ENCODE measurements at places on chromosomes 7 and 10.

DNA sequence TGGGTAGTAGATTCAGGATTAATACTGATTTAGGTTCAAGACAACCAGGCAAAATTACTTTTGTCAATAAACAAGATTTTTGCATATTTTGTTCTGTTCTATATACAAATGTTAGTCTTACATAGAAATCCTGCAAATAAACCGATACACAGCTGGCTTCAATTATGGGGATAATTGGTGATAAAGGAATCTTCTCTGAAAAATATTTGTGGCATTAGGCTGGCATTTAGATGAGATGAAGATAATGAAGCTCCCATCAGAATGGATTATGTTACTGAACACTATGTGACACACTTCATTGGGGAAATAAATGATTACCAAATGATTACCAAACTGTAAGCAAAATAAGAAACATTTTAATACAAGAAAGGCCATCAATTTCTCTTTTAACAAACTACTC, 65.8 kb downstream of the NT5C2 start:
- DNase-seq: no peak

DNA sequence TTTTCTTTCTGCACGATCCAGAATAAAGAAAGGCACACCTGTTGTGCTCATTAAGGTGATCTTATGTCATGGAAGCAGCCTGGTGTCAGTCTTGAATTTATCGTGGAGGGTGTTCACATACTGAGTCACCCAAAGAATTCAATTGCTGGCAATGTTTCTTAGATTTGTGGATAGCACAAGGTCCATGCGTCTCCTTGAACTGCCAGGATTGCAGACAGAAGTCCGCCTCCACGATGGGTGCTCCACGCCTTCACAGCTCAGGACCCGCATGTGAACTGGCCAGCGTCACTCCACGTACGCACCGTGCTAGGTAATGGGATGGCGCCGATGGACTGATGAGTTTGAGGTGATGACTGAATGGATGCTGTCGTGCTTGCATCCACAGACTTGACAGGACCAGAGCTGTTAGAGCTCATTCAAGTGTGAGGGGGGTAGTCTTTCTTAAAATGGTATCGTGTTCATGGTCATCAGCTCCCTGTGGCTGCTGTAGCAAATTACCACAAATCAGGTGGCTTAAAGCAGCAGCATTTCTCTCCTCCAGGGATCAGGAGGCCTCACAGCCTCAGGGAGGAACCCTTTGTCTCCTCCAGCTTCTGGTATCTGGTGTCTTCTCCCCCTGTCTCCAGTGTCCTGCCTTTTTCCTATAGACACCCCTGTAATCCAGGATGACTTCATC, 65.4 kb upstream of the DNAJB6 start:
- DNase-seq: no peak

GRCh38 chr10:132537684-132538001, at the start of gene INPP5A:
INPP5A (plus strand) TSS chr10:132537787; CDS start chr10:132538097, 310 bp downstream.
- no peak for DNase-seq

DNA sequence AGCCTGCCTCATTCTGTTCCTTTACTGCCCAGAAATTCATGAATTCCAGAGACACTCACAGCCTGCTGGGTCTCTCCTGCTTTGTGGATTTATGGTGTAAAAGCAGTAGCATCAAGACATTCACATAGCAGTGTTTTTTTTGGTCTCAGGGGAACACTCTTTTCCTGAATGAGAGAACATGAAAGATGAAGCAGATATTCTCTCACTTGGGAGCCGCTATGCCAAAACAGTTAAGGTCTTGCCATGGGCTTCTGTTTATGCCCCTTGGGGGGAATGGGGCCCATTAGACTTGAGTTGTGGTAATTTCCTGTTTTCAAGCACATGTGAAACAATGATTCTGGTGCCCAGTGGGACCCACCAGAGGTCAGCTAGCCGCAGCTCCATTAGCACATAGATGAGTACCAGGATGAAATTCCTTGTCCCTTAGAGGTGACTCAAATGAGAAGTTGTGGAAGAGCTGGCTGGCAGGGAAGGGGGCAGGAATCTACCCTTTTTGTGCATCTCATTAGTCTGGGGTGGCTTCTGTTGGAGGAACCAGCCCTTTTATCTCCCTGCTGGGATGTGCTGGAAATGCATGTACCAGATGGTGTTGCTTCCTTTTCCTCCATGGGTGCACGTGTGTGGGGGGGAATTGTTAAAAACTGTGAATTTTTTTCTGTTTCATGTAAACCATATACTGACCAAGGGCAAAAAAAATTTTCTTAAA, 13.3 kb downstream of the BMPER start:
- no peak for DNase-seq

DNA sequence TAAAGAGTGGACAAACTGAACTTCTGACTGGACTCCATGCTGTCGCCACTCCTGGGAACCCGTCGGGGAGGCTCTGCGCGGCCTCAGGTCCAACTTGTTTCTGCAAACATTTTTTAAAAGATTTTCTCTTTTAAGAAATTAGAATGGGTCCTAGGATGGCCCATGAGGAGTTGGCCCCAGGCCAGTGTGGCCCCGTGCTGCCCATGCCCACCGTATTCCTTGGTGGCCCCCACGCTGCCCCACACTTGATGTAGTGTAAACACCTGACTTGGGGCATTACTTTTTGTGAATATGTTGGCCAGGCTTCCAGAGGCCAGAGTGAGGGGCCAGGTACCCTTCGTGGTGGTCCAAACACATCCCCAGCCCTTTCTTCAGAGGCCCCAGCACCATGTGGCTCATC, 19.3 kb downstream of the ZNF316 start:
- no peak for DNase-seq

GRCh38 chr10:128263891-128264688, 137.9 kb upstream of the MKI67 start:
- DNase-seq: no peak

GRCh38 chr7:155224116-155224811, 73.4 kb upstream of the INSIG1 start:
- no peak for DNase-seq

- no peak for DNase-seq
Observed at GRCh38 chr7:99141841-99142726, 1.8 kb downstream of the SMURF1 start.

DNA sequence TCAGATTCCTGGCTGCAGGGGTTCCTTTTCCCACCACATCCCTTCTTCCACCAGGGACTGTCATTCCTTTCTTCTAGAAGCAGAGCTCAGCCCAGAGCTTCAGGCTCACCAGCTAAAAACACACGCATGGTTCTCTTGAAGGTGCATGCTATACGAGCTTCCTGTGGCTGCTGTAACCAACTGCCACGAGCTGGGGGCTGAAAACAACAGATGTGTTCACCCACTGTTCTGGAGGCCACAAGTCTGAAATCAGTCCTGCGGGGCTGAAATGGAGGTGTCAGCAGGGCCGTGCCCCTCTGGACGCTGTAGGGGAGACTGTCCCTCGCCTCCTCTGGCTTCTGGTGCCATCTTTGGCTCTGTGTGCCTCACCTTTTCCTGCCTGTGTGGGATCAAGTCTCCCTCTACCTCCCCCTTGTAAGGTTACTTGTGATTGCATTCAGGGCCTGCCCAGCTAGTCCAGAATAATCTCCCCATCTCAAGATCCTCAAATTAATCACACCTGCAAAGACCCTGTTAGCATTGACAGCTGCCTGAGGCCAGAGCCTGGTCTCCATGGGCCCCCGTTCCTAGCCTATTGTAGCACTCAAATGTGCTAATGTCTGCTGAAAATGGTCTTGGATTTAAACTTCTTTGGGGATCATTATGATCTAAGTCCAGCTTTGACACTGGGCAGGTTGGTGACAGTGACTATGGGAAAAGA, 13.7 kb downstream of the RAB19 start:
- DNase-seq: no peak

- no peak for DNase-seq
Observed at GRCh38 chr10:121070275-121071070, 219.3 kb downstream of the WDR11 start.

DNA sequence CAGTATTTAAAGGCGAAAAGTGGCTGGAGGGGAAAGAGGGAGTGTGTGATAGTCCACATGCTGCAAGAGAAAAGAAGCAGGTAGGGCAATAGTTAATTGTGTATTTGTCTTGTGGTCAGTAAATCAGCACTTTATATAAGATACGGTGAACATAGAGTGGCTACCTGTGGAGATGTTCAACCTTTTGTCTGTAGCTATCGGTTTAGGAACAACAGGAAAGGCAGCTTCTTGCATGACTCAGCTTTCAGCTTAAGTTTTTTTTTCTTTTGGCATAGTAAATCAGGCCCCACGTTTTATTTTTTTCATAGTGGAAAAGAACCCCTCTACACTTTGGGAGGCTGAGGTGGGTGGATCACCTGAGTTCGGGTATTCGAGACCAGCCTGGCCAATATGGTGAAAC, 14.2 kb upstream of the MTPN start:
- no peak for DNase-seq

GRCh38 chr10:71740069-71740653, 20.6 kb upstream of the C10orf105 start:
- DNase-seq: no peak

DNA sequence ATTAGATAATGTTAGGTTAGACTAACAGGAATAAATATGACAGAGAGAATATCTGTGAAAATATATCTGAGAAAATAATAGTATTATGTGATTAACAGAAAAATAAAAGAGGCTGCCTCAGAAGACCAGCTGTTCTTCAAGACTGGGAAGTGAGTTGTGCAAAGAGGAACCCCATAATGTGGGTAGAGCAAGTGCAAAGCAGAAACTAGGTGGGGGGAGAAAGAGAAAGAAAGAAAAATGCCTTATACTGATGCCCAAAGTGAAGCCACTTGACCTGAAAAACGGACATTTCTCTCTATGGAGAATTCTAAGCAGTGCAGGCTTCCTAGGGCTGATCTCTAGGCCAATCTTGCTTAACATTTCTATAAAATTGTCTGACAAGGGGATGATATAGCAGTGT, 3.8 kb downstream of the NEBL start:
- no peak for DNase-seq

- DNase-seq: no peak
Observed at GRCh38 chr7:77288676-77289320, 89.2 kb upstream of the FGL2 start.

GRCh38 chr10:14253711-14254110, 77.0 kb downstream of the FRMD4A start:
- DNase-seq: no peak

DNA sequence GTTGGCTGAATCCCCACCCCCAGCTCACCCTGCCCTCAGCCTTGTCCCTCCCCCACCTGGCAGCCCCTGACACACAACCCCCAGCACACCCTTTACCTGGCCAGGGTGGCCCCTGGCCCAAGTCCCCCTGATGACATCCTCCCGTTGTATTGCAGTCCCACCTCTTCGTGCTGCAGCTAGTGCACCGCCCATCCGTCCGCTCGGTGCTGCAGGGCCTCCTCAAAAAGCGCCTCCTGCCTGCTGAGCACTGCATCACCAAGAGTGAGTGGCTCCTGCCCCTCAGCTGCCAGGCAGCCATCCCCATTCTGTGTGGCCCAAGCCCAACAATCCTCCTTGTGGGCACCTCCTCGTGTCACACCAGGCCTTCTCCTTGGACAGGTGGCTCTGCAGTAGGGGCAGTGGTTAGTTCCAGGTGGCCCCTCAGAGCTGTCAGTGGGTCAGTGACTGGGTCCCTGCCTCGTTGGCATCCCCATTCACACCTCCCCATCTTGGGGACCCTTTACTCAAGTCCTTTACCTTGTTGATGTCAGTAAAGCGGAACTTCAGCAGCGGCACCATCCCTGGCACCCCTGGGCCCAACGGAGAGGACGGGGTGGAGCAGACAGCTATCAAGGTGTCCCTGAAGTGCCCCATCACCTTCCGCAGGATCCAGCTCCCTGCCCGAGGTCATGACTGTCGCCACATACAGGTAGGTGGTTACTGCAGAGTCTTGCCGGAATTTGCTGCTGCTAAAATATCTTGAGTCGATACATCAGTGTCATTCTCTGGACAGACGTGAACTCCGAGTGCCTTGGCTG, 14.3 kb downstream of the ZMIZ2 start:
- no peak for DNase-seq

DNA sequence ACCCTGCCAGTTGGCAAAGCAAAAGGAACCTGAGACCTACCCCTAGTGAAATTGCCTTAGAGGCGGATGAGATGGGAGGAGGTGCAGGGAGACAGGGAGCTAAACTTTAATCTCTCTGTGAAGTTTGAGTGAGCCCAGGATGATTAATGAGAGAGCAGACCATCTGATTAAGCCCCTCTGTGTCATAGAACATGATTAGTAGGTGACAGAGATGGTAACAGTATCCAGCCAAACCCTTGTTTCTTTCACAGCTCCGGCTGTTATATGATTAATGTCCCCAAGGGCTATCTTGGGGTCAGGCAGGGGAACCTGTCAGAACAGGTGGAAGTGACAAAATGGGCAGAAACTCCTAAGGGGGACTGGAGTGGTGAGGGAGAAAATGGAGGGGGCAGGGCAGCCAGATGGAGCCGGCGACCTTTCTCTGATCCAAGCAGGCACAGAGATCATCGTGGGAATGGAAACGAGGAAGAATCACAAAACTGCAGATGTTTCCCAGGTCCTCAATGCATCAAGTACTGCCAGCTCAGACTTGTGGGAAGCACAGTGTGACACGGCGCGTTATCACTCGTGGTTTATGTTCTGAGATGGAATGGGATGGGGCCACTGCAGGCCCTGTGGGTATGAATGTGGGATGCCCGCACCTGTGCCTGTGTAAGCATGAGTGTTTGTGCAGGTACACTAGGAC, 684.2 kb downstream of the LRMDA start:
- DNase-seq: no peak

- no peak for DNase-seq
Observed at GRCh38 chr10:13686331-13686752, 99.6 kb downstream of the PRPF18 start.

DNA sequence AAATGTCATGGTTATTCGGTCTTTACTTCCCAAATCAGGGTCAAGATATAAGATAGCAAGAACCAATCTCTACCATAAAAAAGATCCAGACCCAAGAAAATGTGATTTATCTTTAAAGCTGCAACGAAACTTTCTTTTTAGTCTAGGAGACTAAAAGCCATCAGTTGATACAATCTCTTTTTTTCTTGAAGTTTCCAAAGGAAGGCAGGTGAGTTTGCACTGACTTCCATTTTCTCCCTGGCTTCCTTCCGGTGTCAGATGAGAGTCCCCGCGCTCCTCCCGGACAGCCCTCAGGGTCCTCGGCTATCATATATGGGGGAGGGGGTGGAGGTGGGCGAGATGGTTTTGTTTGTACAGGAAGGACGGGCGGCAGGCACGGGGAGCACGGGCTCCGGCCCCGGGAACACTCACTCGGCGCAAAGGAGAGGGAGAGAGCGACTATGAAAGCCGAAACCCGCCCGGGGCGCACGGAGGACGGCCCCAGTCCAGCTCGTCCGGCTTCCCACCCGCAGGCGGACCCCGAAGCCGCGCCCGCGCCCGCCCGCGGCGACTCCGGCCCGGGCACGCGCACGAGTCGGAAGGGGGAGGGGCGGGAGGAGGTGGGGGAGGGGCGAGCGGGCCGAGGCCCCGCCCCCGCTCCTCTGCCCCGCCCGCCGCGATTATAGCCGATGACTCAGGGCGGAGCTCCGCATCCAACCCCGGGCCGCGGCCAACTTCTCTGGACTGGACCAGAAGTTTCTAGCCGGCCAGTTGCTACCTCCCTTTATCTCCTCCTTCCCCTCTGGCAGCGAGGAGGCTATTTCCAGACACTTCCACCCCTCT, at the start of gene BAG3:
TSS of gene BAG3 (plus strand) at position 689 of the 822 bp plus-strand sequence. CDS start 296 bp downstream, outside the sequence.
- DNase-seq: peak; percentile 71

Data from GM12891 (cell line).